Activated CD8-positive, alpha-beta T cell treated with anti-CD3 and anti-CD28 coated beads, Interleukin-2, amount 10 ng/mL, durations not matched to agents 7 days and 5 days (primary cell): ENCODE measurements at places on chromosomes 5 and 9. TPM values are rescaled to one million over a fixed set of nuclear protein-coding genes. Genes with fewer than 3 reads are reported as not detected.

The IFNA21 gene
- total RNA-seq, result not detected

The CDKN2A gene
- 39.7 TPM for total RNA-seq

The PCA3 gene
- total RNA-seq, result not detected

The EPB41L4A gene
- total RNA-seq, result not detected

The FOXD4 gene
- 0.52 TPM for total RNA-seq

The CDH9 gene
- not detected for total RNA-seq

The PCDHA9 gene
- not detected for total RNA-seq

The CLIC3 gene
- 4.8 TPM for total RNA-seq

The PHF24 gene
- not detected for total RNA-seq

The SAXO1 gene
- 0.10 TPM for total RNA-seq

The HMCN2 gene
- total RNA-seq, result not detected

The FOXD1 gene
- not detected for total RNA-seq

GRCh38 chr5:179699616-179700237 lies 960 bp downstream of the CANX start:
- peak; percentile 45 for DNase-seq

DNA sequence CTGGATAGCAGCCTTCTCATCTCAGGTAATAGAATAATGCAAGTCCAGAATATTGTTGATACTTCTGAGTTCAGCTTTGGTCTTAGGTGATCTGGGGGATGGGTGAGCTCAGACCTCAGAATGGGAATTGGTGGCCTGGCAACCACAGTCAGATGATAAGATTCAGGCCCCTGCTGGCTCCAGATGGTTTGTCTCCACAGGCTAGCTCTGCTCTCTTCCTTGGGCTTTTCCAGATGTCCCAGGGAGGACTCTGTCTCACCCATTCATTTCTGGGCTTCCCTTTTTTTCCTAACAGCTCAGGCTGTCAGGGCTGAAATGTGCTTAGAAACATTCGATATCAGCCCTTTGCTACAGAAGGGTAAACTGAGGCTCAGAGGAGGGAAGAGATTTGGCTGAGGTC lies 17.6 kb upstream of the TNFSF15 start:
- DNase-seq, result no peak

DNA sequence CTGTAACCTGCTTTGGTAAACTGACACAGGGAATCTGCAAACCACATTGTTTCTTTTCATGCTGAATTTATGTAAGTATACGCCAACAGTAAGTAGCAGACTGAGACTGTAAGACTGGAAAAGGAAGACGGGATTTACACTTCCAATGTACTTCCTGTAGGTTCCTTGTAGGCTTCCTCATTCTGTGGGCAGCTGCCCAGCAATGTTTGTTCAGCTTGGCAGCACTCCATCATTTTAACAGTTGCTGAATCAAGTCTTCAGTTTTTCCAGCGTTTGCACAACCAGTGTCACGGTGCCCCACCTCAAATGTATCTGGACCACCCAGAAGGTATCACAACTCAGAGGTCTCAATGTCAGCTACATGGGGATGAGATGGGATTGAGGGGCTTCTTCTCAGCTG lies 232.6 kb downstream of the PRDM9 start:
- DNase-seq, result no peak

- DNase-seq, result no peak
These were observed 30.9 kb downstream of the SARDH start for GRCh38 chr9:133707065-133707762.

- DNase-seq, result no peak
These were observed 233.2 kb upstream of the DAB2 start for GRCh38 chr5:39657943-39658342.

- no peak for DNase-seq
These were observed 147.4 kb upstream of the PUM3 start for GRCh38 chr9:2991292-2991691.

- DNase-seq, result no peak
These were observed 64.8 kb downstream of the SMIM23 start for GRCh38 chr5:171850324-171850947.

DNA sequence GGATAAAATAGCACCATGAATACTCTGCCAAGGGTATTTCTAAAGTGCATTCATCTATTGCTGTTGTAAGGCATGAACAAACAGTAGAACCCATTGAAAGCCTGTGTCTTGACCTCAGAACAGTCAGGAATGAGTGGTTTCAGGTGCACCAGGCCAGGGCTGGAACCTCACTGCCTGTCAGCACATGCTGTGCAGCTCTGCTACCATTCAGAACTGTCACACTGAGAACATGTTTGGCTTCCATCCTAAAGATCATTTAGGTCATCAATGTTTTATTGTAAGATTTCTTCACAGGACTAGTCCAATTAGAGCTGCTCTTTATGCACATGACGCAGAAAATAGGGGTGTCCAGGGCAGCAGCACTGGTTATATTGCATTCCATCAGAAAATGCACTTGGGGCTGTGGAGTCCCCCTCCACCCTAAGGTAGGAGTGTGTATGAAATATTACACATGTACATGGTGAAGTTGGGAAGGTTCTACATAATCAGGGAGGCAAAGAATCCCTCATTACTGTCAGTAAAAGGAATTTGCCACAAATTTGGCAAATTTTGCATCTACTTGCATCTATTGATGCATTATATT lies 408.0 kb downstream of the CTNND2 start:
- DNase-seq, result no peak

GRCh38 chr5:158800481-158800880 lies 299.2 kb downstream of the EBF1 start:
- DNase-seq, result no peak

GRCh38 chr9:87546704-87547103 lies 49.0 kb downstream of the DAPK1 start:
- DNase-seq, result no peak

DNA sequence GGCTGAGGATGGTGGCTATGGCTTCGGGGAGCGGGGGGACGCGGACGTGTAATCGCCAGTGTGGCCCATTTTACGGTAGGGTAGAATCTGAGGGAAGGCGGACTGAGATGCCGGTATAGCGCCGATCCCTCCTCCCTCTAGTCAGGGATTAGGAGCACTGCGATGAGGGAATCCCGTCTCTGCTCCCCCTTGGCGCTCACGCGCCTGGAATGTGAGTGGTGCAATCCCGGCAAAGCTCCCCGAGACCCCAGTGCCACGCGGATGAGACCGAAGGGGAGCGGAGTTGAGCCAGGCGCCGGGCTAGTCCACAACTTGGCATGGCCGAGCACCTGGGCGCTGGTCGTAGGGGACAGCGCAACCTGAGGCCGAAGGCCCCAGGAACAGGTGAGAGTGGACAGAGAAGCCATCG lies 2.2 kb downstream of the NPR3 start:
- DNase-seq, result no peak

DNA sequence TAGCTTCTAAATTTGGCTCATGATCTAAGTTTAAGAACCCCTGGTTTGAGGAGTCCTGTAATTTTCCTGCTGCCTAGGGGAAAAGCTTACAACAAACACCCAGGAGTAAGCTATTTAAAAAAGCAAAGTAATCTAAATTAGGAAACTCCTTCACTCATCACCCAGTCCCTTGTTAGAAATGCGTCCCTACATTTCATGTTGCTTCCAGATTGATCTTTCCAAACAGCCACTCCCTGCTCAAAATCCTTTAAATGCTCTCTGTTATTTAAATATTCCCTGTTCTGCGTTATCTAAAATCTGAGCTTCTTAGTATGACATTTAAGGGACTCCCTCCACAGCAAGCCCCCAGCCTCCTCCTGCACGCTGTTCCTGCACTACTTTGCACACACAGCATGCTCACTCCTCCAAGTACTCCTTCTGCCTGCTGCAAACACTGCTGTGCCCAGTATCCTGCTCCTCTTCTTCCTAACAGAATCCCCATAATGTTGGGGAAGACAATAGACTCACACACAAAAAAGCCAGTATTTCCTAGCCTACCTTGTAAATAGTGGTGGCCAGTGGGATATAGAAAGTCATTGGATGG lies 123.3 kb upstream of the RASEF start:
- no peak for DNase-seq

GRCh38 chr9:3330792-3331420 lies 194.9 kb downstream of the RFX3 start:
- no peak for DNase-seq

GRCh38 chr5:17260549-17260948 lies 43.1 kb downstream of the BASP1 start:
- DNase-seq, result no peak

GRCh38 chr9:107176436-107177151 lies 106.5 kb upstream of the RAD23B start:
- no peak for DNase-seq

- no peak for DNase-seq
These were observed 99.7 kb downstream of the SCAI start for GRCh38 chr9:125043631-125044030.

DNA sequence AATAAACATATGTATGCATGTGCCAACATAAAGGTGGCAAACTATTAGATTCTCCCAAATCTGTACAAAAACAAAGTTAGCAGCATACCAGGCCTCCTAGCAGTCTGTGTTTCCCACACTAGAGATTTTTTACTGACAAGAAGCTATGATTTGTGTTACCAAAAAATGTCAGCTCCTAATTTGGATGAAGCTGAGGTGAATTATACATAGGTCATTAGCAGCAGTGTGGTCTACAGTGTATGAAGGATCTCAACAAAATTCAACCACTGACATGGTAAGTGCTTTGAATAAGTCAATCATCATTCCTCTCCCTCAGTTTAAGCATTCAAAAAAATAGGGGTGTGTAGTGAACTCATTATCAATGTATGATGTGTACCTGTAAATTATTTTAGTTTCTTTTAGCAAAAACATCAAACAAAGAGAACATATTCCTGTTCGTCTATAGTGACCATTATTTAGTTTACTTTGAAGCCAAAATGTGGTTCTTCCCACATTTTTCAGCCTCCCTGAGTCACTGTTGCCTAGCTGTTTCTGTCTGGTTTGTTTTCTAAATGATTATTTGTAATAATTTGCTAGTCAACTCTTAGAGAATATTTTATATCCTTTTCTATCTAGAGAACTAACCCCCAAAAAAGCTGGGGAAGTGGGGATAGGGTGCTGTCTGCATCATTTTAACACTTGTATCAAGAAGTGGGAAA lies 52.1 kb upstream of the RGMB start:
- DNase-seq, result no peak

DNA sequence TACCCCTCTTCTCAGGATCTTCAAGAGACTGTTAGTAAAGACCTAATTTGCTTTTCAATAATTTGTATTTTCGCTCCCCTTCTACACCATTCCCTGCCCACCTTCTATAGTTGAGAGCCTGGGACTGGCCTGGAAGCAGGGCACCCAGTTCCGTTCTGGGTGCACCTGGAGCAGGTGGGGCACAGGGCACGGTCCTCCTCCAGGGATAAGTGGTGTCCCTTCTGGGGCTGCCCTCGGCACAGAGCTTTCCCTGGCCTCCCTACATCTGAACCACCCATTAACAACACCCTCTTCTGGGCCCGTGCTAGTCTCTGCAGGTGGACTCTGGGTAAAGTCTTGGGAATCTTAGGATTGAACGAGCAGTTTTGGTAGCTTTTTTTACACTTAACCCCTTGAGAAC lies 92.8 kb upstream of the PANK3 start:
- DNase-seq, result no peak

DNA sequence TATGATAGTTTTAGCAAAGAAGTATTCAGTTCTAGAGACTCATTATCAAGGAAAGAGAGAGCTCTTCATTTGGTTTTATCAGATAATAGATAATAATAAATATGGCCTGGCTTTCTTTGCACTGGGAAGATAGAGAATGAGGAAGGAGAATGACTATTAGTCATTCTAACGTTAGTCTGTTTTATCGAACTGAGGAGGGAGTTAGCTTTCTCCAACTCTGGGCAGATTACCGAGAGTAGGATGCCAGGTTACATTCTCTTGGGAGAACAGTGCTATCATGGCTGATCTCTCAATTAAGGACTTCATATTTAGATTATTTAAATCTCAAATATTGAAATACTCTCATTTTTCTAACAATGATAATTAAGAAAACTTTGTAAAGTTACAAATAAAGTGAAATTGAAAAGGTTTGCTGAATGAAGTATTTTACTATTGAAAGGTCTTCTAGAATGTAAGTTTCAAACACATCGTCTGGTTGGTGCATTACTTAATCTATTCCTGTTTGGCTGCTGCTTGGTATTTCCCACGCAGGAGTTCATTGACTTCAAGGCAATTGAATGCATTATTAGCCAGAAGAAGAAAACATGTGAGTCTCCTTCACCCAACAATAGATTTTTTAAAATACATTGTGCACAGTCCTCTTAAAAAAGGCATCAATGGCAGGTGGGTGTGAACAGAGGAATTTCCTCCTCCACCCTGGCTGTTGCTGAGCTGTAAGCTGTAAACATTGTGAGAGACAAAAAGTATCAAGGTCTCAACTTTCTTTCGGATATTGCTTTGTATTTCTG lies 140.8 kb downstream of the C9orf152 start:
- DNase-seq, result no peak

GRCh38 chr5:162816816-162817215 lies 620.6 kb upstream of the CCNG1 start:
- no peak for DNase-seq

- DNase-seq, result no peak
These were observed 109.7 kb upstream of the PCA3 start for GRCh38 chr9:76654575-76654974.

DNA sequence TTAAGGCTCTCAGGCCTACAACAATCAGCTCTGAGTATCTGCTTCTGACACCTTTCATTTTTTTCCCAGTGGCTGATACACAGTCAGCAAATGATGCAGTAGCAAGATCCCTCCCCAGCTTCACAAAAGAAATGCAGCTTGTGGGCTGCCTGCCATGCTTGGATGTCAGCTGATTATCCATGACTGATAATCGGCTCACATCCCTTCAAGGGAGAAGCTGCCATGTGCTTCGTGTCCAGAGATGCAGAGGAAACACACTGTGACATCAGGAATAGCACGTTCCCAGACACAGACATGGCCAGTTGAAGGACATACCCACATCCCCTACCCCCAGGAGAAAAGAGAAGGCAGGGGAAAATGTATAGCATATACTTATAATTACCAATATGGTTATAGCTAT lies 27.9 kb downstream of the TMEM215 start:
- no peak for DNase-seq
